Ecto neural progenitor cell (in vitro differentiated cells): ENCODE measurements at places on chromosomes 11 and 22.

- DNase-seq = no peak
Observed at GRCh38 chr11:120219232-120219937, 8.6 kb downstream of the OAF start.

DNA sequence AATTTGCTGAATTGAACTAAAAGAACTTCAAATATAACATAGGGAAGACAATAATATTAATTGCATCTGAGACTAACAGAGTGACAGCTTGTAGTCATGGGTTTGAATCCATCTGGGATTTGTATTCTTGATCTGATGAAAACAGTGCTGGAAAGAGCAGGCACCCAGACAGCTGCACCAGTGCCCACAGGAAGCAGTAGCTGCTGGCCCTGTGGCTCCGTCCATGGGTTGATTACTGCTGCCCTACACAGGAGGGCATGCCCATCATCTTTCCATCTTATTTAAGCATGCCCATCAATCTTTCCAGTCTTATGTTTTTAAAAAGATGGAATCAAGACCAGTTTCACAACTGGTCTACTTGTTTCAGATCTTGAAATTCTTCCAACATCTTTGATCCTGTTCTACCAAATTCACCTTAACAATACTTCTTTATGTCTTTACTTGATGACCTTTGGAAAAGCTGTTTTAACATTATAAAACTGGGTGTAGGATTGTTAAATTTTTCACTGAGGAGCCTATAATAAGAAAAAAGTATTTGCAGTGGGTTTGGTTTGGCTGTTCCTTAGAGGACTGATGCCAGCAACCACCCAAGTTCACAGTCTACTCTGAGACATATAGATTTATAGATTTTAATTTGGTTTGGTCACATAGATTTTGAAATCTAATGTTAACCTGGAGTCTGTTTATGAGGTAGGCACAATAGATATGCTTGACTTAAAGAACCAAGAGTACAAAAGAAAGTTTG is 761 bp upstream of the NXPE4 start:
- DNase-seq = no peak

GRCh38 chr11:43983221-43983810 is 40.9 kb downstream of the C11orf96 start:
- no peak for DNase-seq

DNA sequence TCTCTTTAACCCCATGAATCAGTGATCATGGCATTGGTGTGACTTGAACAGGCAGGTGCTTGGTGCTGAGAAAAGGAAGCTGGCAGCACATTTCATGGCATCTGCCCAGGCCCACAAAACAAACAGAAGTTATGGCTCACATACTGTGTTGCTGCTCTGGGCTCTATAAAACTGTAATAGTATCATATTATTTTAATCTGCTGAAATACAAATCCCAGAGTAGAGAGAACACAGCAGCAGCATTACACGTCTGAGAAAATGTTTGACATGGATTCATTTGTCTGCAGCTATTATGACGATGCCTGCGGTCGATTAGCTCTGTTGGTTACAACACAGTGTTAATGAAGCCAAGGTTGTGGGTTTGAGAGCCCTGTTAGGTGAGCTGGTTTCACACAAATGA is 80.8 kb downstream of the ALX4 start:
- no peak for DNase-seq

DNA sequence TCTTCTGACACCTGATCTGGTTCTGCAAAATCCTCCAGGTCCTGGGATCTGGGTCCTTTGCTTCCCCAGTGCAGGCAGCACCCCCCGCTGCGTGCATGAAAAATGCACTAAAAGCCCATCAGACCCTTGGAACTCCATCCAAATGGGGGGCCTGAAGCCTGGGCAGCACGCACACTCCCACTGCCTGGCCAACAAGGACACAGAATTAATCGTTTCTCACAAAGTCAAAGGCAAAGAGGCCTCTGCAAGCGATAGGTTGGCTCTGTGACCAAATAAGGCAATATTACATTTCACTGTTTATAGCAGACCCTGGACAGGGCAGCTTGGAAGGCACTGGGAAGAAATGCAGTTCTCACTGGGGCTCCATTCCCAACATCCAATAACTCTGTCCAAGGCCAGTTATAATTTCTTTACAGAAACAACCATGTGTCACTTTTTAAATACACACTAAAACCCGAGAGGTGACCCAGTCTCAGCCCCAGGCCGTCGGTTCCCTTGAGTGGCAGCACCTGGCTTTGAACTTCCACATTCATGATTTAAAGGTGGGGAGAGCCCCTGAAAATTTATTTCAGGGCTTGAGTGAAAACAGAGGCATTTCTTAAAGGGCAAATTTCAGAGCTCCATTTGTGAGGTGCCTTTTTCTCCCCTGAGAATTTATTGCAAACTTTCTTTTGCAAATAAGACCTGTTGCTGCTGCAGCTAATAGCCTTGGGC is 114.4 kb upstream of the ANO1 start:
- DNase-seq = no peak
